ENCODE measurements at places on chromosomes 4 and X.

DNA sequence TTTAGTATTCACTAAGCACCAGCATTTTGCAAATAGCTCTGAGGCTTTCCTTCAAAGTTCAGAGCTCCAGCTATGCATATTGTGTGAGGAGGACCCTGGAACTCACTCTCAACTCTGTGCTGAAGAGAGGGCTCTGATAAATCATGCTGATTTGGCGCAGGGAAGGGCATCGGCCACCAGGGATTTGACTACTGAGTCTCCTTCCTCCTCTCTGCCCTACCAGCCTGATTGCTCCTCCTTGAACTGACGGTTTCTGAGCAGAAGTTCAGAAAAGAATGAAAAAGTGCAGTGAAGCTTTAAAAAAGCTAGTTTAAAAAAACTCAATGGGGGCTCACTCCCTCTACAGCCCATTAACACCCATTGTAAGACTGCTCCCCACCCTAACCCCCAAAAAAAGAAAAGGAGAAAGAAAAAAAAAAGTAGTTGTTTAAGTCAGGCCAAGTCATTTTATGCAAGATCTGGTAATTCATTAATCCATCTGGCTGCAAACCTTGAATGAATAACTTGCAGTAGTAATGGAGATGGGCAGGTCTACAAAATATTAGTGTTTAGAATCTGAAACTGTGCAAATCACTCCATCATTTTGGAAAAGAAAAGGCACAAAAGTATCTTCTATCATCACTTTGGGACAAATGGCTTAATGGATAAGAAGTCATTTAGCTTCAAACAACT, 13.3 kb downstream of the PPARGC1A start:
- no peak for DNase-seq

- DNase-seq: no peak
Observed at GRCh38 chr4:24791043-24791442, 4.3 kb upstream of the SOD3 start.

DNA sequence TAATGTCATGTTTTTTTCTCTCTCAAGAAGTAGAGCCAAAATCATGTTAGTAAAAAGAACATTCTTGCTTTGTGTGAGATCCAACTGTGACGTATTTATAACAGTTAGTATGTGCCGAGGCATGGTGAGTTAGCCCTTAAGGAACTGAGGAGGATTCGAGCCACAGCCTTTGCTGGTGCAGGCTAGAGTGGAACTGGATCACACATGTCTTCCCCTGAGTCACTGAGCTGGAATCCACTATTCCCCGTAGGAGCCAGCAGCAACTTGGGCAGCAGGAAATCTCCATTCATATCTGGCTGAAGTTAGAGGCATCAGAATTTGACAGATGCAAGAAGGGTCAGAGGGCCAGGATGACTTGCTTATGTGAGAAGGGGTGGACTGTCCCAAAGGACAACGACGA, 144.6 kb upstream of the KIT start:
- no peak for DNase-seq

- no peak for DNase-seq
Observed at GRCh38 chr4:82500435-82501153, 61.2 kb downstream of the TMEM150C start.

GRCh38 chr4:166886718-166887117, 347.6 kb downstream of the SPOCK3 start:
- no peak for DNase-seq

GRCh38 chr4:78298618-78299017, 241.5 kb downstream of the FRAS1 start:
- no peak for DNase-seq

GRCh38 chrX:9249051-9249846, 215.3 kb upstream of the FAM9B start:
- no peak for DNase-seq

GRCh38 chr4:2243681-2244380, 1.9 kb upstream of the HAUS3 start:
- peak; percentile 47 for DNase-seq

GRCh38 chr4:2511645-2512131, 24.8 kb upstream of the FAM193A start:
- DNase-seq: peak; percentile 46

- DNase-seq: peak; percentile 43
Observed at GRCh38 chr4:162163892-162164759, at the start of gene FSTL5. Gene FSTL5, minus strand, starts transcription at chr4:162164000. Its CDS starts 52,604 bp downstream, at chr4:162111396.

- DNase-seq: no peak
Observed at GRCh38 chr4:8939840-8940742, 68.5 kb upstream of the HMX1 start.

DNA sequence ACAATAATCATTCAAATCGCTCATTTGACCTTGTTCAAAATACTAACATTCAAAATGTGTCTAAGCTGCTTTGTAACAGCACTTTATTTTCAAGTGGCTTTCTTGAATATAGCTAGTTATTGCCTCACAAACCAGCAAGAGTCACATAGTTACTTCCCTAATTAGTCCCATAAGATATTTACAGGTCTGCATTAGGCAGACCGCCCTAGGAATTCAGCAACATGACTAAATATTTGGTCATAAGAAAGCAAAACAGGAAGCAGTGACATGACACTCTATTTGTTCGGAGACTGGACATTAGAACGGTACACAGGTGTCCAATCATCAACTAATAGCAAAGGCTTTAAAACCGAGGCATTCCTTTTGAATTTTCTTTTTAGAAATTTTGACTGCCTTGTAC, 262.0 kb downstream of the COL25A1 start:
- DNase-seq: no peak

DNA sequence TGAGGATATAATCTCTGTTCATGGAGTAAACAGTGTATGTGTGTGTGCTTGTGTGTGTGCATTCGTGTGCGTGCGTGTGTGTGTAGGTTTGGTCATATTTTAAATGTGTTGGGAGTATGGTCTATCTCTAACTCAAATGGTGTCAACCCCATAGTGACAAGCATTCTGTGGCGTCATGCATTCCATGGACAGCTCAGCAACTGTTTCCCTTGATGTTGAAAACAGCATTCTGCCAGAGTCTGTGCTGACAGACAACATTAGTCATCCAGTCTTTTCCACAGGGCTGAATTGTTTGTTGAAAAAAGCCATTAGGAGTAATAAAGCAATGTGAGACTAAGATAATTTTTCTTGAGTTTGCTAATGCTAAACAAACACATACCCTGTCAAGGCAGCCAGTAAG, 706.6 kb downstream of the PCDH19 start:
- DNase-seq: no peak

DNA sequence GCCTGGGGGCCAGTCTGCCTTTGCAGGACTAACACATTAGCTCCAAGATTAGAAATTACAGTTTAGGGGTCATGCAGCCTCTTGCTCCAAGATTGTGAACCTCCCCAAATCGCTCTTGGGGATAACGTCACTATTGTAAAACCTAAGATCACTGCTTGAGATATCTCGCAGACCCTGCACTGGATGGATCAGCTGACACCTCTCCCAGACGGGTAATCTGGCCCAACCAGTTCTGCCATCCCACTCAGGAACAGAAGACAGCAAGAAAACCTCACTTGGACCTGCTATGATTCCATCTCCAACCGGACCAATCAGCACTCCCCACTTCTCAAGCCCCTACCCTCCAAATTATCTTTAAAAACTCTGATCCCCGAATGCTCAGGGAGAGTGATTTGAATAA, 431.2 kb downstream of the GPM6A start:
- no peak for DNase-seq

- DNase-seq: no peak
Observed at GRCh38 chr4:38686682-38687081, 22.7 kb downstream of the KLF3 start.

DNA sequence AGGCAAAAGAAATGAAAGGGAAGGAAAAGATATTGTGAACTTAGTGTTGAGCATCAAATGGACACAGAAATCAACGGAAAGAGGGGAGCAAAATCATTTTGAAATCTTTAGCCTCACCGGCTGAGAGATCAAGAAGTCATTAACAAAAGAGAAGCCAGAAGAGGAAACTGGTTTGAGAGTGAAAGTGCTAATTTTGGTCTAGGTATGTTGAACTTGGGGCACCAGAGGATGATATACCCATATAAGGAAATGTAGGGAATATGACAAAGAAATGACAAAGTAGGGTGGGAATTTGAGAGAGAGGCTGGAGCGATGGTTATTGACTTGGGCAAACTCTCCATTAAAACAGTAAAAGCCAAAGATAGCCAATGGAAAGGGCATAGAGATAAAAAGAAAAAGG, 183.4 kb upstream of the ATOH1 start:
- no peak for DNase-seq

DNA sequence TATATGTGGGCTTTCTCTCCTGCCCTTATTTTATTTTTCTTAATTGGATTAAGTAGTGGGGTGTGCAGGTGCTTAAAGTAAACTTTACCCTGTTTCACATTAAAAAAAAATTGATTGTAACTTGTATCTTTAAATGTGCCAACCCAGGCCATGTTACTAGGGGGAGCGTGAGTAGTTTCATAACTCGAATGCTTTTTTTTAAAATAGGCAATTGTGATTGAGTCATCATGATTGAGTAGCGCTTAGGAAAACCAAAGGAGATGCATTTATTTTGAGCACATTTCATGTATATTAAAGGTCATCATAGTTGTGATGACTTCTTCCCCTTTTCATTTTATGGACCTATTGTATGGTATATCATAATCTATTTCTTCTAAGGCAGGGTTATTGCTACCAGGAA, 32.2 kb downstream of the GPAT3 start:
- DNase-seq: no peak

- DNase-seq: no peak
Observed at GRCh38 chr4:138961129-138961528, 54.5 kb upstream of the NOCT start.

All from activated CD8-positive, alpha-beta memory T cell treated with anti-CD3 and anti-CD28 coated beads, Interleukin-2, amount 10 ng/mL, durations not matched to agents 7 days and 5 days (primary cell).